ENCODE measurements at places on chromosomes 6 and 20.

GRCh38 chr20:63106108-63106764, 99.5 kb upstream of the BHLHE23 start:
- no peak for DNase-seq

DNA sequence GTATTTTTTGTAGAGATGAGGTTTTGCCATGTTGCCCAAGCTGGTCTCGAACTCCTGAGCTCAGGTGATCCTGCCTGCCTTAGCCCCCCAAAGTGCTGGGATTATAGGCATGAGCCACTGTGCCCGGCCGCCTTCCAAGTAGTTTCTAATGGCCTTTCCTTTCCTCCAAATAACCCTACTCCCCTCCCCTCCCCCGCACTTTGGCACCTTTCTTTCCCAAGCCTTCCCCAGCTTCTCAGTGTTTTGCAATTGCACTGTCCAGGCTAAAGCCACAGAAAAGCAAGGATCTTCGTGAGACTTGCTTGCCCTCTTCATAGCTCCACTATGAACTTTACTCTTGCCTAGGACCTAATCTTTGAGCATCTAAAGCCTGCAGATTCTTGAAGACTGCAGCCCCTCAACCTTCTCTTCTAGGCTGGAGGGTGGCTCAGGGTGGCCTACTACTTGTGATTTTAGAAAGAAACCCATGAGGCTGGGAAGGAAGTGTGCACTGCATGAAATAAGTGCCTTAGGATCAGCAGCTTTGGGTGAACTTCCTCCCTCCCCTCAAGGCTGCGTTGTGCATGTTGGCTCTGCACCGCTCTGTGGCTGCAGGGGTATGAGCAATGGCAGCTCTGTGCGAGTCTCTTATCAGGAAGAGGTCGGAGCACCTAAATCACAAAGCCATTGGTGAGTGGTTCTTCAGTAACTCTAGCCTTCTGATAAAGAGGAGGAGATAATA, 152.4 kb upstream of the SNX9 start:
- DNase-seq, result no peak

DNA sequence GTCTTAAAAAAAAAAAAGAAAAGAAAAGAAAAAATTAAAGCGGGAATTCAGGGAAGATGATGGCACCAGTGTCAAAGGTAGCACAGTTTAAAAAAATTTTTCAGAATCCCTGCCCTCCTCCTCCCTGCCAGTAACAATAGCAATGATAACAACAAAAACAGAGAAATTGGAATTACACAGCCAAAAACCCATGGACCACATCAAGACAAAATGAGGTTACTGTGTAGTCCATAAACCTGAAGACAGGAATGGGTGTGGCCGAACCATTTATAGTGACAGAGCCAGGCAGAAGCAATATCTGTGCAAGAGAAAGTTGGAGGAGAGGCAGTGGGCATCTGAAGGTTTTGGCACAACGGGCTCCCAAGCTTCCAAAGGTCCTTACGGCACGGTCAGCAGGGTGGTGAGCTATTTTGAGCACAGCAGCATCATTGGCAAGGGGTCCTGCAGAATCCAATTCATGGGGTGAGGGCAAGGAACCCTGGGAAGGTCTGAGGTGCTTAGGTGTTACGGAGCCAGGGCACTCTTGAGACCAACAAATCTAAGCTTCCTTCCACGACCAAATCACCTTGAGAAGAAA, 202.3 kb downstream of the GMPR start:
- DNase-seq, result no peak

DNA sequence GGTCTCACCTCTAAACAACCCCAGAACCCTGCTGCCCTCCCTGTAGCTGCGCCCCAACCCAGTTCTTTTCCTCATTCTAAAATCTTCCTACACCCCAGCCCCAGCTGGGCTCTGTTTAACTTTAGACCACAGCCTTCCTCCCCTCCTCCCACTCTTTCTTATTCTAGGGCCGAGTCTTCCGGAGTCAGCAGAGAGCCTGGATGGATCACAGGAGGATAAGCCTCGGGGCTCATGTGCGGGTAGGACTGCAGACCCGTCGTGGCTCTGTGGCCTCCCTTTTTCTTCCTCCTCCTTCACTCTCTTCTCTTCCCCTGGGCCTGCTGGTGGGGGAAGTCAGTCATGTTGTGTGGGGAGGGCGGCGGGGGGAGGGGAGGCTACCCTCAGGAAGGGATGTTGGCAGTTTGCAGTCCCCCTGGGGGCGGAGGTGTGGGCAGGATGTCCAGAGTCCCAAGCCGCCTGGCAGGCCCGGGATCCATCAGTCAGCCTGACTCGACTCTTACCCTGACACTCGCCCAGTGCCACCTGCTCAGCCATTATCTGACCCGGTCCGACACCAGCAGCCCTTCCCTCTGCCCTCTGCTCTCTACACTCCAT, 8.1 kb downstream of the CAPN11 start:
- DNase-seq, result no peak

DNA sequence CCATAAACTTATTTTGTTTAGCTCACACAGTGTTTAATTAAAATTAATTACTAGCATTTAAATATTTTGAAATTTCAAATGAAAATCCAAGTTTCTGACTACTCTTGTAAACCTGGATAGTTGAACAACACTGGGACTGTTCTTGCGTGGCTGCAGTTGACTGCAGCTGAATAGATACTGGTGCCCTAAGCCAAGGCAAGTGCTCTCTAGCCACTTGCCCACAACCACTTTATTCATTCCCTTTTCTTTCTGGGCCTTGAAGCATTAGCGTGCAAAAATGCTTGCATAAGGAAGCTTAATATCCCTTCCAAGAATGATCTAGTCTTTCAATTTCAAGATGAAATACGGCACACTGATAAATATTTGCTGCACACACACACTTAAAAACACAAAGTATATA, 676.0 kb upstream of the MARCKS start:
- no peak for DNase-seq

DNA sequence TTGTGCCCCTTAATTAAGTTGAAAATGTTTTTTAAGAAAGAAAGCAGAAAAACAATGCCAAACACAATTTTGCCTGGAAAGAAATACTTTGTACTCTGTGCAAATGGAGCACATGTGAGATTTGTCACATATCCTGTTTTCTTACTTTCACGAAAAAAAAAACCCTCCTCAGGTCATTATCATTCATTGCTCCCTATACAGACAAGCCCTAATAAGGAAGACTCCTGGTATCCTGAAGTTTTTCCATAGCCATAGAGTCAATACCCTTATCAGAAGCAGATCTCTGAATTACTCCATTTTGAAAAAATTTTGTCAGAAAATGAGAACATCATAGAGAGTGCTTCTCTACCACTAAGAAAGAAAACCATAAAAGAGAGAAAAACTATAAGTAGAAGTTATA, 14.0 kb upstream of the NT5E start:
- DNase-seq, result no peak

DNA sequence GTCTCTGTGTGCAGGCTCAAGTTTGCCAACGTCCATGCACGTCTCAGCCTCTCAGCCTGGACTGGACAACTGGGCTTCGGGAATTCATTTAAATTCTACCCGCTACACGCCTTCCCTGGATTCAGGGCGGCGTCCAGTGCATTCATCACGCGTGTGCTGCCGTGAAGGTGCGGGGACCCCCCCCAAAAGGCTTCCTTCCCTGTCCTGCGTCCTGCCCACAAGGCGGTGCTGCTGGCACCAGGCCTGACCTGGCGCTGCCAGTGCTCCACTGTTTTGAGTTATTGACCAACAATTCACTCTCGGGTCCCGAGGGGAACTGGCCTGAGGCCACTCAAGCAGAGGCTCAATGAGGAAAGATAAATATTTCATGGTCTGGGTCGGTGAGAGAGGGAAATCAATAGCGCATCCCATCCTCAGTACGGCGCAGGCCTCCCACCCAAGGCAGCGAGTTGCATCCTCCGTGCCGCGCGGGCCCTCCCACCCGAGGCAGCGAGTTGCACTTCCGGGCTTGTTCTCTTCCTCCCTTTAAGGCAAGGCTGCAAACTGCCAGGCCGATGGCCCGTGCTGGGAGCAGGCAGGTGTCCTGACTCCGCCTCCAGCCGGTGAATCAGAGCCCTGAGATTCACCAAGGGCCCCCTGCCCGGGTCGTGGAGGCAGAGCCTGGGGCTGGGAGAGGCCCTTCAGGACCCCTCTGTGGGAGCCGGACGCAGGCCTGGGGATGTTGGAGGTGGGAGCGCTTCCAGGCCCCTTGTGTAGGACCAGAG, 22.8 kb upstream of the BHLHE23 start:
- no peak for DNase-seq

DNA sequence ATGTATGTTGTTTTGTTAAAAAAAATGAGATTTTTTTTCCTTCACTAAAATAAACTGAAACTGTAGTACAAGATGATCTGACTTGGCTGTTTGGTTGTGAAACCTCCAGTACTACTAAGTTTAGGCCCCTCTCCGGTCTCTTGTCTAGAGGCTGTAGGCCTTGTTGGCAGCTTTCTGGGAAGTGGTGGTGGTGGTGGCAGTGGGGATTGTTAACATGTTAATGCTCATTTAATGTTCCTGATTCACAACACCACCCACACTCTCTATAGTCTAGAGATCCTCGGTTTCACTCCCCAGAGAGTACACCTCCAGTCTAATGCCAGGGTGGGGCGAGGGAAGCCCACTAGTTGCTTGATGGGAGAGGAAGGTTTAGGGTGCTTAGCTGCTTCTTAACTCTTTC, 24.1 kb downstream of the STK4 start:
- DNase-seq, result no peak

GRCh38 chr6:49923826-49924225, 40.1 kb downstream of the DEFB114 start:
- no peak for DNase-seq

- DNase-seq, result no peak
These were observed 3.1 kb upstream of the CEBPB start for GRCh38 chr20:50187403-50188051.

GRCh38 chr20:49288250-49288751, 10.4 kb upstream of the ZNFX1 start:
- no peak for DNase-seq

- no peak for DNase-seq
These were observed 420.9 kb upstream of the PLCB4 start for GRCh38 chr20:8647961-8648441.

GRCh38 chr20:50522053-50522674, 12.0 kb downstream of the PTPN1 start:
- DNase-seq, result no peak

GRCh38 chr6:143200167-143200770, 139.6 kb downstream of the AIG1 start:
- DNase-seq, result no peak

Data from NCI-H2081 treated with DMSO at 0.1 percent for 48 hours (cell line).